ENCODE measurements at places on chromosomes 1 and 21.

- DNase-seq = no peak
Measured at GRCh38 chr1:215079456-215079855, 3.1 kb upstream of the KCNK2 start.

DNA sequence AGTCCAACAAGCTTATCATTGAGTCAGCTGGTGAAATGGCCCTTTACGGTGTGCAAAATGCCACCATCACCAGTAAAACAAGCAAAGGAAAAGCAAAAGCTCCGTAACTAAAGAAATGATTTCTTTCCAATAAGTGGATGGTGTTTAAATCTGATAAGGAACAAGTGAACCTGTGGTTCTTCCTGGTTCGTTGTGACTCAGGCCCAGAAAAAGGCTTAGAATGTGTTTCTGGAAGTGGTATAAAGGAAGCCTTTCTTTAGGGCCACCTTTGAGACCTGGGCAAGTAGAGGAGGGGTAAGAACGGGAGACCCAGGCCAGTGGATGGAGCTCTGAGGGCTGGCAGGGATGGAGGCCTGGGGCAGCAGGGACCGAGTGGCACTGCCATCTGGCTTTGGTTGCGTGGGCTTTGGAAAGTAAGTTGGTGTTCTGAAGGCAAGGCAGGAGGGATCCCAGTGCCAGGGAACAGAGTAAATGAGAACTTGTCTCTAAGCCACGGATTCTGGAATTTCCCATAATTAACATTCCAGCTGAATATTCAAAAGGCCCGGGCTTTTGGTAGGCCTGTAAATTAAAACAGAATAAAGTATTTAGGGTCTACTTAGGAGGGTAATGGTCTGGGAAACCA is 87.9 kb upstream of the LMO4 start:
- DNase-seq = no peak

- DNase-seq = no peak
Measured at GRCh38 chr21:14712121-14712715, 166.1 kb upstream of the SAMSN1 start.

GRCh38 chr1:163442895-163443294 is 121.1 kb downstream of the NUF2 start:
- no peak for DNase-seq

DNA sequence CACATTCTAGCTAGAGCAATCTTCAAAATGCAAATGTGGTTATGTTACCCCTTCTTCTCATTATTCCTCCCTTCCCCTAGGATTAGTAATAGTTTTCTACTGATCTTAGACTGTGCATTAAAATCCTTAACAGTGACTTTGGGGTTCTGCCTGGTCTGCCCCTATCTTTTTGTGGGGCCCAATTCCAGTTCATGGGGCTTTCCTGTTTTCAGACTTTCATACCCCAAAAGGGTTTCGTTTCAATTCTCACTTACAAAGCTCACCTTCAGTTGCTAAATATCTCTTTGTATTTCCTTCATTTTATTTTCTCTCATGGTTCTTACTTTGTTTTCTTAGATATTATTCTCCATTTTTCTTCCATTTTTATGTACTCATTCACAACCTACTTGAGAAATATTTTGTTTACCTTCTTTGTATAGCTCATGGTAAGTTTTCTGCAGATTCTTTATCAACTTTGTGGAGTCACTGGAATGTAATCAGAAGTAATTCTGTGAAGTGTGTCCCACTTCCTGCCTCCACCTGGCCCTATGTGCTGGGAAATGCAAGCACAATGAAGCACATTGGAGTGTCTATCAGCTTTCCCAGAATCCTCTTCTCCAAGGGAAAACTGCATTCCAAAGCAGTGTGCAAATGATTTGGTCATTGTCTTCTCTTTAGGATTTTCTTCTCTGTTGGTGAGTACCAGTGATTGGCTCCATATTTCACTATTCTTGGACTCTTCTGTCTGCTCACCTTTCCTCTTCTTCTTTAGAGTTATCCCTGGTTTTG is 350.2 kb downstream of the ZNF326 start:
- DNase-seq = no peak

GRCh38 chr1:246760422-246761347 is 36.5 kb downstream of the SCCPDH start:
- DNase-seq = no peak

DNA sequence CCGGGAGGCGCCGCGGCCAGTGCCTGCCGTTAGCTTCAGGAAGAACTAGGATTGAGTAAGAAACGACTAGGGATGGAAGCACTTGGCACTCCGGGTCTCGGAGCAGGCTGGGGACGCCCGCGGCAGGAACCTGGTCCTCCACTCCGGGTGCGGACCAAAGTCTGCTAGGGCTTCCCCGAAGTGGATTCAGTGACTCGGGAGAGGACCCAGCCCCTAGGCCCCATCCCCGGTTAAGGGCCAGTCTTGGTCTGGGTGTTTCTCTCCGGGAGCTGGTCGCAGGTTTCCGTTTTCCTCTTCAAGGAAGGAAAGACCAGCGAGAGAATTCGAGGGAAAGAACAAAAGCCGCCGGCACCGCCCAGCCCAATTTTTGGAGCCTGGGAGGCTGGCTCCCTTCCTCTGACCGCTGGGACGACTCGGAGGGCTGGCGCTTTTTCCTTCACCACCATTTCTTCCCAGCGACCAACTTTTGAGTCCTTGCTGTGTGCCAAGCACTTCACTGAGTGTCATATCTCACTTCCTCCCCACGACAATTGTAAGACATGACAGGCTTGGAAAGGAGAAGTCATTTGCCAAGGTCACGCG is 16.8 kb upstream of the STMN1 start:
- peak; percentile 78 for DNase-seq

DNA sequence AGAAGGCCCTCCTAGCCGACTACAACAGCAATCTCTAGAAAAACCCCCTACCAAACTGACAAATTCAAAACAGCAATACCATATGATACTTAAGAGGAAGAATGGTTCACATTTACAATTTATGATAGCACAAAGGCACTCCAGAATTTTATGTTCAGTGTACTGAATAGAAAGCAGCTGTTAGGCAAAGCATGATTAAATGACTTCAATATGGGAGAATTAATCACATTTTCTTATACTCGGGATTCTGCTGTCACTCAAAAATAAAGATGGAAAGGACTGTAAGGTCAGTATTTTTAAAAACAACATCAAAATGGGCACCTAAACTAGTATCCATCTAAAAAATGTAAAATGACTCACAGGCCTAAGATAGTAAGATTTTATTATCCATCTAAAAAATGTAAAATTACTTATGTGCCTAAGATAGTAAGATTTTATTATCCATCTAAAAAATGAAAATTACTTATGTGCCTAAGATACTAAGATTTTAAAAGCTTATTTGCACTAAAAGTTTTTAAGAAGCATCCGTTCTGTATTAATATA is 198.5 kb downstream of the SMYD3 start:
- no peak for DNase-seq

DNA sequence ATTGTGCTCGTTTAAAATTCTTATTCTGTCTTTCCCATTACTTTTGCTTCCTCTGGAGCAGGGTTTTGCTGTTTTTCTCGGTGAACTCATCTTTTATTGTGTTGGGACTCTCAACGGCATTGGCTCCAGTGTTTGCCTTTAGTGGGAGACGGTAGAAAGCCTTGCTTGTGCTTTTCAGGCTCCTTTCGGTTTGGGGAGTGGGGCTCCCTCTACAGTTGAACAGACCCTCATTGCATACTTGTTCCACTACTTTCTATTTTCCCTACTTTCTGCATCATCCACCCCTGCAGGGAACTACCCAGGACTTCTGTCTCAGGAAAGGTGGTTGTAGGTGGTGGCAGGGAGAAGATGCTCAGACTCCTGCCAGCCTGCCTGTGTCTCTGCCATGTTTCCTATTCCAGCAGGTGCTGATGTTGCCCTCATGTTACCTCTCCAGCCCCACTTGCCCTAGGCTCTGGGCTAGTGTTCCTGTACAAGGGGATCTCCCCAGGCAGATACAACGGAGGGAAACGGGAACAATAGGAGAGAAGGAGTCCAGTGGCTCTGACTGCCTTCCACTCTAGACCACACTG is 68.5 kb upstream of the ZBTB18 start:
- DNase-seq = no peak

- DNase-seq = no peak
Measured at GRCh38 chr1:239807361-239807760, 284.3 kb upstream of the FMN2 start.

- no peak for DNase-seq
Measured at GRCh38 chr1:234322979-234323378, 50.3 kb upstream of the COA6 start.

- DNase-seq = no peak
Measured at GRCh38 chr1:87084244-87084836, 169.9 kb downstream of the HS2ST1 start.

DNA sequence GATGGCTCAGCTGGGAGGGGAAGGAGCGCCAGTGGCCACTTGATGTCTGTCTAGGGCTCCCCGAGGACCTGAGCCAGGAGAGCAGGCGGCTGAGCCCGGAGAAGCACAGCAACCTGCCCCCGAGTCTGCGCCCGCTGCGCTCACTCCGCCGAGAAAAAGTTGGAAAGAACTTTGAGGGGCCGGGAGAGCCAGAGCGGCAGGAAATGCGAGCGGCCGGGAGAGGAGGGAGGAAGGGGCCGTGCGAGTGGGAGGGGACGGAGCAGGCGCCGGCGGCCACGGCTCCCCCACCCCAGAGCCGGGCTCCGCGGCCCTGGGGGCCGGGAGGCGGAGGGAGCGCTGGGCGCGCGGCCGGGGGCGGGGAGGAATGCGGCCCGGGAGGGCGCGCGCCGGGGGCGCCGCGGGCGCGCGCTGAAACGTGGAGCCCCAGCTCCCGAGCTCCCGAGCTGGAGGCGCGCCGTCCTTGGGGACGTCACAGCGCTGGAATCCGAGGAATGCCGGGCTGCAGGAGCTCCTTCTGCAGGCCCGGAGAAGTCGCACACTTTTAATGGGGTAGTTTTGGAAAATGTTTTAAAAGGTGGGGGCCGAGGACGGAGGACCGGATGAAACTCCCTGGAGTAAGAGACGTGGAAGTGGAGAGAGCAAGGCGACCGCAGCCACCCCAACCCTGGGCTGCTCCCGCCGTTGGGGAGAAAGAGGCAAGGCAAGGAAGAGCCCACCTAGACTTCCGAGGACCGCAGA is at the start of gene PTPN14:
Gene PTPN14 (minus strand): TSS at position 167 of the 738 bp plus-strand sequence. CDS start 86,799 bp downstream, outside the sequence.
- peak; percentile 93 for DNase-seq

DNA sequence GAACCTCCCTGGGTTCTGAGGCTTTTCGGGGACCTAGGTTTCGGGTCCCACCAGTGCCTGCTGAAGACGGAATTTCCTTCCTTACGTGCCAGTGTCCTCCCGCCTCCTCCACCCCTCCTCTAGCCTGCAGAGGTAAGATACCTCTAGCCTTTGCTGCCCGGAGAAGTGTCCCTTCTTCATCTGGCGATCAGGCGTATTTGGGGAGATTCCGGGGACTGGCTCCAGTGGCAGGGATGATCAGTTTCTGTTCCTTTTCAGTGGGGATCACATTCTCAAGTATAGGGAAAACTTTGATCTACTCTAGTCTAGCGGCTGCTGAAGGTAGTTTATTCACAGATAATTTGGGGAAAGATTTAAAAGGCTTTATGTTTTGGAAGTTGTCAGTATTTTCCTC is 674 bp downstream of the CEP350 start:
- no peak for DNase-seq

GRCh38 chr1:16351456-16351993 is 755 bp downstream of the FBXO42 start:
- DNase-seq = no peak

- no peak for DNase-seq
Measured at GRCh38 chr1:83846138-83846537, 152.8 kb downstream of the TTLL7 start.

DNA sequence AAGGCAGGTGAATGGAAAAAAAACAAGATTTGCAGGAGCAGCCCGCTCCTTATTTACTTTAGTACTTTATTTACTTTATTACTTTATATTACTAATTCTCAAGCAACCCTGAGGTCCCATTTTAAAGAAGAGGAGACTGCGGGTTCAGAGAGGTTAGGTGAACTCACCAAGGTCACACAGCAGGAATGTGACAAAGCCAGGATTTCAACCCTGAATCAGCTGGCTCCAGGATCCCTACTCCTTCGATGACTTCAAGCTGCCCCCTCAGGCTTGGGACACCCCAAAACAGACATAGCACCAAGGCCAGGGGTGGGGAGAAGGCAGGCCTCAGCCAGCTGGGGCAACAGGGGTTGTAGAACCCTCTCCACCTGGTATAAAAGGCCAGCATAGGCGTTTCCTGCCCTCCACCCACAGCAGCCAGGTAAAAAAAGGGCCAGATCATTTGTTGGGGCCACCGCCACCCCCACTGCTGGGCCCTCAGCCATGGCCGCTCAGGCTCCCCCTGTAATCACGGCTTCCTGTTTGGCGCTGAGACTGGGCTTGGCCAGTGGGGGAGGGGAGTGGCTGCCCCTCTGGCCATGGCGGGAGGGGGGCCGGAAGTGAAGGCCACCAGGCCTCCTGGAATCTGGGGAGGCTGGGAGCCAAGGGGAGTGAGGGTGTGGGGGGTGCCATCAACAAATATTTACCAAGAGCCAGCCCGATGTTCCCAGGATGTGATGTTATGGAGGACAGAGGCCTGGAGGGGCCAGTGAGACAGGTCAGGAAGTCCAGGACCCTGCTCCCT is 6.6 kb downstream of the SDC3 start:
- no peak for DNase-seq

DNA sequence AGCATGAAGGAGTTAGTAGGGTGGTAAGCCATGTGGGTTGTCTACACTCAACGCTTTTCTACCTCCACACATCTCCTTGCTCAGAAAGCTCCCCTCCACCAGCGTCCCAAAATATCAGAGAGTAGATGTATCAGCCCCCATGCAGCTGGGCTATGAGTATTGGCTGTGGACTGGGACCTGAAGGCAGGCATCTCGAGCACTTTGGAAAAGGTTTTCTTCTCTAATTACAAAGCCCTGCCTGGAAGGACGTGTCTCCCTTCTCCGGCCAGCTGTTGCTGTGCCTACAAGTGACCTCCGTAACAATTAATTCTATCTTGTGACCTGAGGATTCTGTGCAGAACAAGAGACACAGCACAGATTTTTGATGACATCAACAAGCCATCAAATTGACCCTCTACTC is 142.0 kb upstream of the RUNX1 start:
- DNase-seq = no peak

DNA sequence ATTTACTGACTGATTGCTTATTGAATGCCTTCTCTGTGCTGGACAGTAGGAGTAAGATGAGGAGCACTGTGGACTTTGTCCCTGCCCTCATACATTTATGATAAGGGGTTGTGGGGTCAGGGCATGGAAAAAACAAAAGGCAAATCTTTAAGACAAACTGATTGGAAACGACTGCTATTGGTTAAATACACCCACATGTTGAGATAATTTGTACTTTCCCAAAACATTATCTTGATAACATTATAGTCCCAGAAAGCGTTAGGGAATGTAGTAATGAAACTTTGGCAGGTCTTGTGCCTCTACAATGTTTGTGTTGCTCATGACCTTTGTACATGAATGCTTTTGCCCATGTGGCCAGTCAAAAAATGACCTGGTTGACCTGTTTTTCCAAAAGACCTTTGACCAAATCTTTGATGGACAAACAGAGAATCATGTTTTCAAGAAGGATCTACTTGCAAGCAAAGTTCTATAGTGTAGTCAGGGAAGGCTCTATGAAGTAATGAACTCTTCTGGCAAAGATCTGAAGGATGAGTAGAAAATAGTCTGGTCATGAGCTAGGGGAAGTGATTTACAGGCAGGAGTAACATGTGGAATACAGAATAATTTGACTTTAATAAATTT is 50.9 kb downstream of the LEPR start:
- DNase-seq = no peak
